HFF-Myc (cell line): ENCODE measurements at places on chromosomes 2 and 18.

DNA sequence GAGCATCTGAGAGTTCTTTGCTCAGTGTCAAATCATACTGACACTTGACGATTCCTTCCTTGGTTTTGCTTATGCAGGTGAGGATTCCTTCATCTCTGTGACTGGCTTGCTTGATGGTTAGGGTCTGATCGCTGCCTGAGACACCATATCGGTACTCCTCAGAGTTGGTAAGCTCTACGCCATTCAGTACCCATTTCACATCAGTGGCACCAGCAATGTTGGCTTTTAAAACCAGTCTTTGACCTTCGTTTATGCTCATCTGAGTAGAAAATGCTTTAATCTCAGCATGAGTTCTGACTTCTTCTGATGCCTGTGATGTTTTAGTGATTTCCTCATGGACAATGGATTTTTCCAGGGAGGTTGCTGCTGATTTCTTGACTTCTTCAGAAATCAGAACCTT is 48.4 kb downstream of the PLEKHA3 start:
- no peak for DNase-seq

GRCh38 chr18:49476664-49477411 is 10.2 kb downstream of the C18orf32 start:
- DNase-seq: no peak

DNA sequence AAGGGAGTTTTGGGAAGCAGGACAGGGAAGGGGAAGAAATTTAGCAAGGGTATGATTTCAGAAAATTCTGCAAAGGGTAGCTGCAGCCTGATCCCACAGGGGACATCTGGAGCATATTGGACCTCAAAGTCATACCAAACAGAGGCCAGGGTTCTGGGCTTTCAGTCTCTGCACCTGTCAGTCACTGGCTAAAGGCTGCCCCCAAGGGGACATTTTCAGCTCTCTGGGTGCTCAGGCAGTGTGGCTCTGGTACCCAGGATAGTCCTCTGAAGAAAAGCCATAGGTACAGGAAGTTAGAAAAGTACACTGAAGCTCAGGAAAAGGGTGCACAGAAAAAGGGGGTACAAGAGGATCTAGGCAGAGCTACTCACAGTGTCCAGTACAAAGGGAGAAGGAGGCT is 149.2 kb downstream of the INSIG2 start:
- no peak for DNase-seq

DNA sequence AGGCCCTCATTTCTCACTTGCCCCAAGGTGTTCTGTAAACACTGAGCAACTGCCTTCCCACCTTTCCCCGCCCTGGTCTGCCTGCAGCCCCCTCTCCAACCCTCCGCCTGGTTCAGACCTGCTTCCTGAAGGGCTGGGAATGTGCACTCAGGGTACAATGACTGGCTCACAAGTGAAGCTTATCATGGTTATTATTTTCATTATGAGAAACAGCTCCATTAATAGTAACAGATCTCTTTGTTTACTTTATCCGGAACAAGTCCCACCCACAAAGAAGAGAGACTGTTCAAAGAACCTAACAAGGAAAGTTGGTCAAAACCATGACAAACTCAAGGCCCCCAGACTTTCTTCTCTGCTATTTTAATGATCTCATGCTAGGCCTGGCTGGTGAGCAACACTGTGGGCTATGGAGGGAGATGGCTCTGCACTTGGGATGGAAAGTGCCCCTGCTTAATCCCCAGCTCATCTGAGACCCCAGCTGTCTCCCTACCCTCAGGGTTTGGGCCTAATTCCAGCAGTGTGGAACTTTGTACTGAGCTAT is 36.7 kb downstream of the ARHGAP25 start:
- DNase-seq: no peak

DNA sequence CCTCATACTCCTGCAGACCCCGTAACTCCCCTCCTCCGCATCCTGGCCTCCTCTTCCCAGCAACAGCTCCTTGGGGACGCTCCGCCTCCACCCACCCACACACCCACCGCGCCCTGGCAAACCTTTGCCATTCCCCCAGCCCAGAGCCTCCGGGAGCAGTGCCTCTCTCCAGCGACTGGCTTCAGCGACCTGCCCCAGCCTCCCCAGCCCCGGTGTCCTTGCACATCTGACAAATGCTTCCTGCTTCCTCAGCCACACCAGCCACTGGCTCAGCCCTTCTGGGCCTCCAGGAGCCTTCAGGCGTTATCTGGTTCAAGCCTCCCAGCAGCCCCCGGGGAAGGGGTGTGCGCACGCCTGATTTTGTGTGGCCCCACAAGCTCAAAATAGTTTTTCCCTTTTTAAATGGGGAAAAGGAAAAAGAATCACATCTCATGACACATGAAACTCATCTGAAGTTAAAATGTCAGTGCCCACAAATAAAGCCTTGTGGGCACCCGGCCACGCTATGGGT is 14.2 kb downstream of the ESPNL start:
- DNase-seq: no peak

GRCh38 chr2:226125176-226125883 is 674.3 kb downstream of the IRS1 start:
- DNase-seq: no peak

GRCh38 chr2:193103064-193103463 is 908.3 kb upstream of the TMEFF2 start:
- no peak for DNase-seq
